ENCODE measurements at places on chromosomes 13 and 19. TPM values are rescaled to one million over a fixed set of nuclear protein-coding genes. Genes with fewer than 3 reads are reported as not detected.
A peak's percentile ranks its signal among the peaks of the same experiment; 100 is the strongest.

DNA sequence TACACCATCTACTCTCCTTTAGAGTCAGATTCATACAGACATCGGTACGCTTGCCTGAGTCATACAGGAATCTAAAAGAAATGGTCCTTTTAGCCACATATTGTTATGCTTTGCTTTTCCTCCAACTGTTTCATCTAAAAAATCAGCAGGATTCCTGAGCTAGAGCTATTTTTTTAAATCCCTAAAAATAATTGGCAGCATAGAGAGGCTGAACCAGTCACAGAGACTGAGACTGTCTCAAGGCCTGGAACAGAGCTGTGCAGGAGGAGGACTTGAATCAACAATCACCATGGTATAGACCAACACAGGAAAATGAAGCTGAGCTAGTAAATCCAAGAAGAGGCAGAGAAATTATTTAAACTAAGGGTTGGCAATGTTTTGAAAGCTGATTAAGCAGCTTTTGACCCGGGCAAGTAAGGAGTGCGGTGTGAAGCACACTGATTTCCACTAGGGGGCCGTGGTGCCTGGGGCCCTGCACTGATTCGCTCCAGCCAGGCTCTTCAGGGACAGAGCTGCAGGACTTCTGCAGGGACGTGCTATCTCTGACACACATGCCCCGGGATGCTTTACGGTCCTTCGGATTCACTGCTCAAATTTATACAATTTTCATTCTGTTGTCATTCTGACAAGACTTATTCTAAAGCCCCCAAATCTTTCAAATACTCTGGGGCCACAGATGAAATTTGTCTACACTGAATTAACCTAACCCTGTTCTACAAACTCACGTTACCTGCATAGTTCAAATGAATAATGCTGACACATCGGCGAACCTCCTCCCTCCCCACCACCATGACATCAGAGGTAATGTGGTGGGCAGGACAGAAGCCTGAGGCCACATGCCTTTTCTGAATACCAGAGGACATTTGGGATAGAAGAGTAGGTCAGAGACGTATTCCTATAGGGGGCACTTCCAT is 87.6 kb upstream of the SLC15A1 start:
- no peak overlapping the region for H3K27ac ChIP-seq
- no peak overlapping the region for H3K4me3 ChIP-seq
- H3K4me1 ChIP-seq: peaks cover 9% of the 10 kb centered on the region
- no peaks in the 10 kb centered on the region for H3K27me3 ChIP-seq
- no peaks in the 10 kb centered on the region for H3K36me3 ChIP-seq
- no peak for DNase-seq

DNA sequence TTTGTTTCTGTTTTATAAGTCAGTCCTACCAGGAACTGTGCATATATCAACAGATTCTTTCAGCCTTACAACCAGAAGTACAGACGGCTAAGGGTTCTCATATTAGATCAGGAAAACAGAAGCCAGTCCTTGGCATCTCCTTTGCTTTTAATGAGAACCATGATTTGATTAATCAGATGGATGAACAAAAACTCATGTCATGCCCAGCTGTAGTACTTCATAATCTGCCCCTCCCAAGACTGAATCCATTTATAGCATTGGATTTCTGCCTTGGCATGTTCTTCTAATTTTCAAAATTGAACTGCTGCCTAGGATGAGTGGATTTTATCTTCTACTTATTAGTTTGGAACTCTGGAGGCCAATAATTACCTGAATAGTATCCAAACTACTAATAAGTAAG is 617.2 kb downstream of the SLITRK5 start:
- no peaks in the 10 kb centered on the region for H3K27me3 ChIP-seq
- DNase-seq: no peak
- H3K36me3 ChIP-seq: no peaks in the 10 kb centered on the region
- no peak overlapping the region for H3K4me3 ChIP-seq
- no peaks in the 10 kb centered on the region for H3K4me1 ChIP-seq
- H3K27ac ChIP-seq: no peak overlapping the region

GRCh38 chr19:32268381-32268780 is 77.0 kb upstream of the ZNF507 start:
- no peak for DNase-seq
- no peaks in the 10 kb centered on the region for H3K4me1 ChIP-seq
- no peak overlapping the region for H3K4me3 ChIP-seq
- no peaks in the 10 kb centered on the region for H3K36me3 ChIP-seq
- H3K27me3 ChIP-seq: no peaks in the 10 kb centered on the region

DNA sequence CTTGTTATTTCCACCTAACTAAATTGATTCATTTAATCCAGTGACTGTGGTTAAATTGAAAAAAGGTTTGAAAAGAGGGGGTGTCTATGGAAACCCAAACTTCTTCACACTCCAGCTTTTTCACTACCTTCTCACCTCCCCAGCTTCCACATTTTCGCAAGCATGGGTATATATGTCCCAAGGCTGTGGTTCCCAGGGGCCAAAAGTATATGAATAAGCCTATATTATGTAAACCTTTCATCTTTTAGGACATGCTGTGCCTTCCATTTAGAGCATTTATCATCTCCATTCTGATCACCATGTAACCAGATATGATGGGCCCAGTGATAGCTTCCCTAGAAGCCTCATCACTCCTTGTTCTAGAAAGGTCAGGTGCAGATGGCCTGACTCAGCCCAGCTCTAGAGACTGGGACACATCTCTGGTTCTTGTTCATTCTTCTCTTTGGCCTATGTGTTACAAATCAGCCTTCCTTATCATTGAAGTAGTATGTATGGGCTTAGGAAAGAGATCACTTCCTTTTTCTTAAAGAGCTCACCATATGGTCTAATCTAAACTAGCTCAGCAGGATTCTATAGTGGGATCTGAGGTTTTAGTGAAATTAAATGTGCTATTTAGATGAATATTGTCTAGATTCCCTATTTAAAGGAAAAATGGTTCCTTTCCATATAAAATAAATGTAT is 19.5 kb upstream of the ARL11 start:
- no peak for DNase-seq
- no peak overlapping the region for H3K27ac ChIP-seq
- no peaks in the 10 kb centered on the region for H3K36me3 ChIP-seq

GRCh38 chr19:33813391-33814101 is 16.9 kb downstream of the KCTD15 start:
- no peaks in the 10 kb centered on the region for H3K27me3 ChIP-seq
- no peak overlapping the region for H3K4me3 ChIP-seq
- H3K27ac ChIP-seq: no peak overlapping the region
- peaks cover 23% of the 10 kb centered on the region for H3K36me3 ChIP-seq
- no peaks in the 10 kb centered on the region for H3K4me1 ChIP-seq

DNA sequence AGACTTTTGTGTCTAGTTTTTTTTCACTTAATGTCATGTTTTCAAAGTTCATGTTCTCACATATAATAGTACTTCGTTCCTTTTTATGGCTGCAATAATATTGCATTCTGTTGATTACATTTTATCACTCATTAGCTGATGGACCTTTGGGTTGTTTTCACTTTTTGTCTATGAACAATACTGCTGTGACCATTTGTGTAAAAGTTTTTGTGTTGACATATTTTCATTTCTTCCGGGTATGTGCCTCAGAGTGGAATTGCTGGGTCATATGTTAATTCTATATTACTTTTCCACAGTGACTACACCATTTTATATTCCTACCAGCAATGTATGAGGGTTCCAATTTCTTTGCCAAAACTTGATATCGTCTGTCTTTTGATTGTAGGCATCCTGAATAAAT is 85.8 kb upstream of the MLNR start:
- H3K4me3 ChIP-seq: no peak overlapping the region
- no peak overlapping the region for H3K27ac ChIP-seq
- peaks cover 9% of the 10 kb centered on the region for H3K4me1 ChIP-seq
- peaks cover 16% of the 10 kb centered on the region for H3K36me3 ChIP-seq

DNA sequence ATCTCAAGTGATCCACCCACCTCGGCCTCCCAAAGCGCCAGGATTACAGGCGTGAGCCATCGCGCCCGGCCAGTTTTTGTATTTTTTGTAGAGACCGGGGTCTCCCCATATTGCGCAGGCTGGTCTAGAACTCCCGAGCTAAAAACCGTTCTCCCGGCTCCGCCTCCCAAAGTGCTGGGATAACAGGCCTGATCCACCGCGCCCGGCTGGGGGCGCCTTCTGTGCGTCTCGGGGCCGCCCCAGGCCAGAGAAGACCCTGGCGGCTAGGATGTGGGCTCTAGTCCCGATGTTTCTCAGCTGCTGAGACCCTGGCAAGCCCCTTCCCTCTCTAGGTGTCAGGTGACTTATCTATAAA is 3.6 kb downstream of the ARHGAP45 start:
- DNase-seq: no peak
- no peaks in the 10 kb centered on the region for H3K36me3 ChIP-seq
- peak overlapping the region; percentile 47 for H3K27ac ChIP-seq
- H3K4me1 ChIP-seq: peaks cover 9% of the 10 kb centered on the region
- no peaks in the 10 kb centered on the region for H3K27me3 ChIP-seq
- no peak overlapping the region for H3K4me3 ChIP-seq

ELSPBP1 gene
- total RNA-seq: not detected

ERCC1 gene
- 99.8 TPM for total RNA-seq

DNA sequence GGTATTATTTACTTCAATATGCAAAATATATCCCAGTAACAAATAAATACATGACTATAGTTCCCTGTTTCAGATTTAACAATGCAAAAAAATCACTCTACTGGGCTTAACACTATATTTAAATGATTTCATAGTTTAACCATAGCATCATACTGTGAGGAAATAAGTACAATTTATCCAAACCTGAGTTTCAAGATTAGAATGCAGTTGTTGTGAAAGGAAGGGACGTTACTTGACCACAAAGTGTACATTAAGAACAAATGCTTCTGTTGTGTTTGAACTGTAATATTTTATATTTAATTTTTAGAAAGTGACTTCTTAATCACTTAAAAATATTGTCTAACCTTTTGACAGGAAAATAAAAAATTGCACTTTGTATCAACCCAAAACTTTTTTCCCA is 1747.9 kb upstream of the SPRY2 start:
- H3K4me3 ChIP-seq: no peak overlapping the region
- no peak for DNase-seq
- H3K27ac ChIP-seq: no peak overlapping the region
- H3K27me3 ChIP-seq: no peaks in the 10 kb centered on the region

- no peak overlapping the region for H3K4me3 ChIP-seq
- no peak for DNase-seq
- H3K27me3 ChIP-seq: no peaks in the 10 kb centered on the region
- no peak overlapping the region for H3K27ac ChIP-seq
- no peaks in the 10 kb centered on the region for H3K4me1 ChIP-seq
- H3K36me3 ChIP-seq: no peaks in the 10 kb centered on the region
These were observed 238.2 kb downstream of the LIG4 start for GRCh38 chr13:107977071-107977574.

NLRP4 gene
- not detected for total RNA-seq

GRCh38 chr19:12949363-12950283 is 4.0 kb downstream of the RAD23A start:
- no peaks in the 10 kb centered on the region for H3K27me3 ChIP-seq
- no peak for DNase-seq
- H3K4me3 ChIP-seq: no peak overlapping the region
- H3K27ac ChIP-seq: no peak overlapping the region
- H3K36me3 ChIP-seq: peaks cover 52% of the 10 kb centered on the region

PEAK3 gene
- 3.0 TPM for total RNA-seq

DNA sequence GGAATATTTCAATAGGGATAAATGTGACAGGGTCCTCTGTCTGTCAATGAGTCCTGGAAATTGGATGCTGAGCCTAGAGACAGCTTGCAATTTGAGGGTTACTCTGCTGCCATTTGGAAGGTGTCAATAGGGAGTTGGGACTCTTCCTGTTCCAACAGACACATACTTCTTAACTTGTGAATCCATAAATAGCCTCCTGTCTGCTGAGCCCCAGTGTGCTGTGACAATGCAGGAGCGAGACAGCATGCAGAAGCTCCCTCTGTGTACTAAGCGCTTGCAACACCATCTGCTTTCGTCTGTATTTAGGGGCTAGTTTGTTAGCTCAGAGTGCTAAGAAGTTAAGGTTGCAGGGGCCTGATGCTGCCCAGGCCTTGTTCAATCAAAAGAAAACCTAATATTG is 58.5 kb upstream of the GPR12 start:
- H3K36me3 ChIP-seq: no peaks in the 10 kb centered on the region
- no peak for DNase-seq
- H3K27me3 ChIP-seq: no peaks in the 10 kb centered on the region
- no peaks in the 10 kb centered on the region for H3K4me1 ChIP-seq
- no peak overlapping the region for H3K27ac ChIP-seq

PRR19 gene
- total RNA-seq: not detected

DNA sequence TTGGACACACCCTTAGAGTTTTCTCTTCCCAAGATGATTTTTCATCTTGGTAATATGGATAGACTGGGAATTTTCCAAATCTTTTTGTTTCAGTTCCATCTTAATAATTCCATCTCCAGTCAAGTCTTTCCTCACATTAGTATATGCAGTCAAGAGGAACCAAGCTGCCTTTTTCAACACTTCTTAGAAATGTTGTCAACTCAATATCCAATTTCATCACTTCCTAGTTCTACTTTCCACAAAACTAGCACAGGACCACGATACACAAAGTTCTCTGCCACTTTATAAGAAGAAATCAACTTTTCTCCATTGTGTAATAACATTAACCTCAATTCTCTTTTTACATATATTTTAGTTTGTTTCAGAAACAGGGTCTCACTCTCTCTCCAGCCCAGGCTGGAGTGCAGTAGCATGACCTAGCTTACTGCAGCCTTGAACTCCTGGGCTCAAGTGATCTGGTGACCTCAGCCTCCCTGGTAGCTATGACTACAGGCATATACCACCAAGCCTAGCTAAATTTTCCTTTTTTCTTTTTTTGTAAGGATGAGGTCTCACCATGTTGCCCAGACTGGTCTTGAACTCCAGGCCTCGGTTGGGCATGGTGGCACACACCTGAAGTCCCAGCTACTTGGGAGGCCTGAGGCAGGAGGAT is 15.5 kb downstream of the ZNF443 start:
- no peaks in the 10 kb centered on the region for H3K27me3 ChIP-seq
- no peaks in the 10 kb centered on the region for H3K4me1 ChIP-seq
- no peak overlapping the region for H3K27ac ChIP-seq
- DNase-seq: no peak
- peaks cover 2% of the 10 kb centered on the region for H3K36me3 ChIP-seq
- H3K4me3 ChIP-seq: no peak overlapping the region

KHSRP gene
- total RNA-seq: 98.4 TPM

KLK3 gene
- not detected for total RNA-seq

CPAMD8 gene
- 36.4 TPM for total RNA-seq

C19orf12 gene
- total RNA-seq: 36.1 TPM

All from thoracic aorta (tissue), 2 donors.